ENCODE measurements at places on chromosomes 4 and X.

DNA sequence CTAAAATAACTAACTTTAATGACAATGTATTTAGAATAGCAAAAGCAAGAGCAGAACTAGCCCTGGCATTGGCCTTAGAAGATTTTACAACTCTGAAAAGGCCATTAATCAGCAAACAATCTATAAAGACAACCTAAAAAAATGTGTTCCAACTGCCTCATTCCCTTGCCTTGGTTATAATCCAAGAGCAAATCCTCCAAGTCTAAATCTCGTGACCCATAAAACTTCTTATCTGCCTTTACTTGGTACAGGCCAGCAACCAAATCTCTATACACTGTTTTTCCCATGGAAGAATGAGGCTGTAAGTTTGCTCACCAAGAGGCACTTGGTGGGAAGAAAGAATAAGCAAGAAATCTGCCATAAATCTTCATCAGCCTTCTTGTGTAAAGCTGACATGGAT is 175.3 kb upstream of the MID1 start:
- no peak for DNase-seq

GRCh38 chrX:13179100-13179499 is 134.7 kb upstream of the FAM9C start:
- DNase-seq = no peak

GRCh38 chrX:71543316-71543715 is 10.4 kb downstream of the OGT start:
- peak; percentile 41 for DNase-seq

DNA sequence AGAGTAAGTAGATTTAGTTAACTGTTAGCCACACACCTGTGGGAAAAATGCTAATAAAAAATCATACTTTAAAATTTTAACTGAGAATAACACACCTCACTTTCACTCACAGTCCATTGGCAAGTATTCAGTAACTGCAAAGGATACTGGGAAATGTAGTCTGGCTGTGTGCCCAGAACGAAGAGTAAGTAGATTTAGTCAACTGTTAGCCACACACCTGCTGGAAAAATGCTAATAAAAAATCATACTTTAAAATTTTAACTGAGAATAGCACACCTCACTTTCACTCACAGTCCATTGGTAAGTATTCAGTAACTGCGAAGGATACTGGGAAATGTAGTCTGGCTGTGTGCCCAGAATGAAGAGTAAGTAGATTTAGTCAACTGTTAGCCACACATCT is 178.4 kb upstream of the NWD2 start:
- no peak for DNase-seq

- no peak for DNase-seq
Measured at GRCh38 chrX:122813876-122814275, 370.2 kb upstream of the GRIA3 start.

Measured in astrocyte of the spinal cord (primary cell).